Amniotic stem cell (primary cell): ENCODE measurements at places on chromosomes 2 and 18.
A peak's percentile ranks its signal among the peaks of the same experiment; 100 is the strongest.

DNA sequence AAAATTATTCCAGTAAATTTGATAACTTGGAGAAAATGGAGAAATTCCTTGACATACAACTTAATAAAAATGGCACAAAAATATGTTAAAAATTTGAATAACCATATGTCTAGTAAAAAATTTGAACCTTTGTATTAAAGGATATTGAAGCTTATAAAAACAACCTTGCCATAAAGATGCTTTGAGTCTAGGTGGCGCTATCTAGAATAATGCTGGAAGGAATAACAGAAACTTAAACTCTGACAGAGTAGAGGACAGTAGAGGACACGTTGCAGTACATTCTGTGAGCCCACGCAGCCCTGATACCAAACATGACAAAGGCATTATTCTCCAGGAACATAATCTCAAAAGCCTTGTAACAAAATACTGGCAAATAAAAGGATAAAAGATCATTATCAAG, 44.7 kb upstream of the ALKAL2 start:
- DNase-seq = no peak

DNA sequence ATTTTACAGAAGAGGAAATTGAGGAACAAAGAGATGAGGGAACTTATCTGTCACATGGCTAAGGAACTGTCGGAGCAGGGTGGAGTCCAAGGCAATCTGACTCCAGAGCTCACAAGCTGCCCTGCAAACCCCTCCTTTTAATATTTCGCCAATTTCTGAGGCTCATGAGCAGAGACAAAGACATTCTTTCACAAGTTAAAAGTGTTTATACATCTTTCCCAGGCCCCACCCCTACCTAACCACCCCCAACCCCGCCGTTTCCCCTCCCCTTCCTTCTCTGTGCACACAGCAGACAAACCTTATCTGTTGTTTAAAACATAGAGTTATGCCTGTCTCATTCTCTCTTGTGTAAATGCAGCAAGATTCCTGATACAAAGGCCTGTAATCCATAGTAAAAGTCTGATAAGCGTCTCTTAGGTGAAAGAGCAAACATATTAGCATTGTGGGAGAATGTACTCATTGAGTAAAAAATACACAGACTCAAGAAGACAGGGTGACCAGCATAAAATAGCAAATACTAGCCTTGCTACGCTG, 44.3 kb downstream of the EPHA4 start:
- no peak for DNase-seq

DNA sequence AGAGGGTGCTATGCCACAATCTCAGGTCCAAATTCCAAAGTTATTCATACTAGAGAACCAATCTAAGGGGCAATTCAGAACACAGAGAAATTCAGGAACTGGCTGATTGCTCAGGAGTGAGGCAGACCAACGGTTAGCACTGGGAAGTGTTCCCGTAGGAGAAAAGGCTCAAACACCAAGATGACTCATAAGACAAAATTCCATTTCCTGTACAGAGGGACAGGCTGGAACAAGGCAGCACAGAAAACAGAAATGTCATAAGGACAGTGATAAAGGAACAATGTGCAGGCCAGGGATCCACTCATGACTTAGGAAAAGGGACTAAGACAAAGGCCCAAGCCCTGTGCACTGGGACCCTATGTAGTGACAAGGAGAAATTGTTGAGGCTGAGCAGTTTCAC, 54.2 kb downstream of the PDE1A start:
- peak; percentile 58 for DNase-seq

GRCh38 chr2:26901326-26902183, 53.6 kb downstream of the DPYSL5 start:
- DNase-seq = no peak

DNA sequence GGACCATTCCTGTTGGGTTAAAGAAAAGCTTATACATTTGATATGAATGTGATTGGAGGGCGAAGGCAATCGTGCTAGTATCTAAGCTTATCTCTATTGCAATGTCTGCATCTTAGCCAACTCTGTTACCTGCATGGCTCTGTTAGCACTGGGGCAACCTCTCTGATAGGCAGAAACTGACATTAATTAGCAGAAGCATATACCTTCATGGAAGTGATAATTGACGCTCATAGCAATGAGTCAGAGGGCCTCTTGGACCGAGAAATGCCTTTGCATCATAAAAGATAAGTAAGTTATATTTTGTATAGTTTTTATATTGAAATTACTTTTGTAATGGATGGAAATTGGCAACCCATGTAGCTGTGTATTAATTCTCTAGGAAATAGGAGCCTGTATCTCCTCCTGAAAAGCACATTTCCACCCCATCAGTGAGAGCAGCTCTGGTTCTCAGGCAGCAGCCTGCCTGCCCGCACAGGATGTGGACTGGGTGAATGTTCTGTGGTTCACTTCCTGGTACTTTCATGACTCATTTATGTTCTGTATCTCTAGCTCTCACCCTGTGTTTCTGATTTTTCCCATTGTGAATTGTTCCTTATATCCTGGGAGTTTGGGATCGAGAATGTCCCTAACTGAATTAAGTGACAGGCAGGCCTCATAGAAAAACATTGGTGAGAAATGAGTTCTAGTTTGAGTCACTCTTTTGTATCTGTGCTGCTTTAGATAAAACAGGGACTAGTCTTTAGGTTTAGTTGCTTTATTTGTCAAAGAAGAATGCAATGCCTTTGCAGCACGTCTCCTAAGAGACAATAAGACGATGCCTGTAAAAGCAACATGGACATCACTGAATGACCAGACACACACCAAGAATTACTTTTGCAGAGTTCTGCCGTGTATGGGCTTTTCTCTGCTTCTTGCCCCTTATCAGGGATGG, 344.9 kb downstream of the DCDC2C start:
- no peak for DNase-seq

- no peak for DNase-seq
Observed at GRCh38 chr18:46291149-46291548, 187.0 kb downstream of the HAUS1 start.

DNA sequence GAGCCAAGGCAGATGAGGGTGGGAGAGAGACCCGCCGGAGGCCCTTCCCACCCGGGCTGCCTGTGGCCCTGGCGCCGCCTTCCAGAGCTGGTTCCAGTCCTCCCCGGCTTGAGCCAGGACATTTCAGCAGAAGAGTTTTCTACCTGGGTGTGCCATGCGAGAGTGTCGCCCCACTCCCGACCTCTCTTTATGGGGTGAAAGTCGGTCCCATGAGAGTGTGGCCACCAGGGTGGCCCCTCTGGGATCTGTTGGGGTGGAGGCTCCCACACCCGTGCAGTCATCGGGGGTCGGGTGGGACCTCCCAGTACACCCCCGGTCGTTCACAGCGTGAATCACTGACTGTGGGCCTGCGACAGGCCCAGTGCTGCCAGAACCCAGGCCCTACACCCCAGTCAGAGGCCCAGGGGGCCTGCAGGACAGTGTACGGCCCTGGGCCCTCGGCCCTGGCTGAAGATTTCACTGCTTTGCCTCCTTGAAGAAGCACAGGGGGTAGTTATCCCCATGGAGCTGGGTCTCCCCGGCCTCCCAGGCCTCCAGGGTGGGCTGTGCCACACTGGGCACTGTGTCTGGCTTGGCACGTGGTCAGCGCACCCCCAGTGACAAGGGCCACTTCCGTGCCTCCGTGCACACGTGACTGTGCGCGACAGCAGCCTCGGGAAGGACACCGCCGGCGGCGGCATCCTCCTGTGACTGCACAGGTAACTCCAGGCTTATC, 5.9 kb downstream of the NFATC1 start:
- no peak for DNase-seq

GRCh38 chr18:63951302-63951705, 2.2 kb downstream of the HMSD start:
- no peak for DNase-seq

DNA sequence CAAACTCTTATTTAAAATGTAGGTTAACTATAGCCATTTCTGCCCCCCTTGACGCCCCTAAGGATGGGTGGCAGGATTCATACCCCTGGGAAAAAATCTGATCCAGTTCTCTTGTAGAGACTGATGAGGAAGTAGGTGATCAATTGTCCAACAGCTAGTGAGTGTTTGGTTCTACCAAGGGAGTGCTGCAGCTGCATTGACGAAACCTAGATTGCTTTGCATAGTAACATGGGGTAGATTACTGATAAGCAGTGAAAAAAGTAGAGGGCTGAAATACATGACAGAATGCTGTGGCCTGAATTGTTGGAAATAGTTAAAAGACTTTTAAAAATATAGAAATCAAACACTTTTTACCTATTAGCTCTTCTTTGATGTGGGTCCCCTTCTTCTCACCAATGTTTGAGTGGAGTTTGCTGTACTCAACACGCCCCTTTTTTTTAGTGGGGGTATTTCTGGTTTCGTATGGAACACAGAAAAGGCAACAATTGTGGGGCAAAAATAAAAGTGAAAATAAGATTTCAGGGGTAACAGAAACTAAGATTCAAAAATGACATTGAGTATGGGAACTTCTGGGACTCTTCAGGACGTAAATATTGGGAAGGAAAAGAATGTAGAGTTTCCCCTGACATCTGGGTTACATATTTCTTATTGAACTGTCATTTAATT, 66.2 kb downstream of the MAIP1 start:
- DNase-seq = no peak

DNA sequence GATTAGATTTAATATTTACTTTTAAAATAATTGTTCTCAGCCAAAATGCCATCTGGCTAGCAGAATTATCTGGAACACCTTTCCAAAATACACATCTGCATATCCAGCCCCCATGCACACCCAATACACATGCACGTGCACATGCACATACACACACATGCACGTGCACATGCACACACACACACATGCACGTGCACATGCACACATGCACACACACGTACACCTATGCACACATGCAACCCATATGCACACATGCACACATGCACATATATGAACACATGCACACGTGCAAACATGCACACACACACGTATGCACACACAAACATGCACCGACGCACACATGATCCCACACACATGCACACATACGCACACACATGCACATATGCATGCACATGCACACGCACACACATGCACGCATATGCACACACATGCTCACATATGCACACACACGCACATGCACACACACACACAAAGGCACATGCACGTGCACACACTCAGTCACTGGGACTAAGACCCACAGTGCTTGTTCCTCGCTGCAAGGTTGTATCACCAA, 53.5 kb downstream of the COPS8 start:
- no peak for DNase-seq

DNA sequence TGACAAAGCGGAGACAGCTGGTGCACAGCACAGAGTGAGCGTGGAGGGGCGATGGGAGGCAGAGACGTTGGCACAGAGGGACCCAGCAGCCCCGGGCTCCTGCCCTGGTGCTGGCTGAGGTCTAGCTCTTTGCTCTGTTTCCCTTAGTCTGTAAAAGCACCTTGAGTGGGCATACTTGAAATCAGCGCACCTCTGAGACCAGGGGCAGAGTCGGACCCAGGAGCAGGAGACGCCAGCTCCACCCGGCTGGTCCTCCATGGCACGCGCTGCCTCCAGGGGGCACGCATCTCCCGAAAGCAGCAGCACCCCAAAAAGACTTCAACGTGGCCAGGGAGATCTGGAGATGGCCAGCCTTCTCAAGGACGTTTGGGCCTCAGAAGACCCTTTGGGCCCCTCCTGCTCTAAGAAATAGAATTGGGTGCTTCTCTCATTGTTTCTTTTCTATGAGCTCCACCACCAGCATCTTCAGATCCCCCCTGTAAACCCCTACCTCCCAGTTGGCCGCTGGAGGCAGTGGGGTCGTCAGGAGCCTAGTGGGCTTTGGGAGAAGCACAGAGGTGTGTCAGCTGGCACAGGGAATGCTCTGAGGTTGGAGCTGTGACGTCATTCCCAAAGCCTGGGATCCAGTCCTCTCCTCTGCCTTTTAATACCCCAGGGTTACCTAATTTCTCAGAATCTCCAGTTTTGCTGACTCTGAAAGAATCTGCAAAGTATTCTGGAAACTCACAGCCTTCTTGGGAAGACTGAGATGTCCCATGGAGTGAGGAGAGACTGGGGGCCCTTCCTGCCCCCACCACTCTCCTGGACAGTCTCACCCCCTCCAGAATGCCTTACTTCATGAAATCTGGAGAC, 58.9 kb downstream of the CIB4 start:
- no peak for DNase-seq

GRCh38 chr18:13302457-13303225, 84.1 kb downstream of the LDLRAD4 start:
- DNase-seq = no peak

DNA sequence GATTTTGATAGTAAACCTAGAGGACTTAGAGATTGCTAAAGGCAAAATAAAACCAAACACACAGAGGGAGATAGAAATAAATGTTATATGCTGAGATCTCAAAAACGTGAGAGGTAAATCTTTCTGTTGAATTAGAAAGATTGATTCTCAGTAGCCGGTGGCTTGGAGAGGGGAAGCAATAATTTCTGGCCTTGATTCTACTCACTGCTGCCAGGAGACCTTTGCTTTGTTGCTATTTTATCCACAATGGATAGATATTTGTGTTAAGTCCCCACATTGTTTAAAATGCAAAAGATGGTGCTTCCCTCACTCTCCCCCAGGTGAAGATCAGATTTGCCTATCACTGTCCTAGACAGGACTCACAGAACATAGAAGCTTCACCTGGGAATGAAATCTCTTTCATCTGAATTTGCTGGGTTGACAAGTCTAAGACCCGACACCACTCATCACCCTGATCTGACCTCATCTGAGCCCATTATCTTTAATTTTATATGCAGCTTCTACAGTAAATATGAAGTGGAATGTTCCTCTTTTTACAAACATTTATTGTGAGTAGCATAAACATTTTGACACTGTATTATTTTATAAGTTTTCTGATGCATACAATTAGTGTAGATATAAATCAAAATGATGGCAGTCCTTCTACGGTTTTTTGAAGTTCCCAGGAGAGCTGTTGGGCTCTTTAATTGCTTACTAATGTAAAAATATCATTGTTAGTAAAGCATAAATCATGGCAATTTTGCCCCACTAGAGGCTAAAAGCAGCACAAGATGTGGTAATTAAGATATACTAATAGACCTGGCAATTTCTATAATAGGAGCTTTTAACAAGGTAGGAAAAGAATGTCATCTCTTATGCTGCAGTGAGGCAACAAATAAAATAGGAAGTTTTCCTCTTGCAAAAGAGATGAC, 149.7 kb downstream of the DCC start:
- DNase-seq = no peak

GRCh38 chr18:22536558-22536957, 118.8 kb upstream of the CTAGE1 start:
- no peak for DNase-seq

DNA sequence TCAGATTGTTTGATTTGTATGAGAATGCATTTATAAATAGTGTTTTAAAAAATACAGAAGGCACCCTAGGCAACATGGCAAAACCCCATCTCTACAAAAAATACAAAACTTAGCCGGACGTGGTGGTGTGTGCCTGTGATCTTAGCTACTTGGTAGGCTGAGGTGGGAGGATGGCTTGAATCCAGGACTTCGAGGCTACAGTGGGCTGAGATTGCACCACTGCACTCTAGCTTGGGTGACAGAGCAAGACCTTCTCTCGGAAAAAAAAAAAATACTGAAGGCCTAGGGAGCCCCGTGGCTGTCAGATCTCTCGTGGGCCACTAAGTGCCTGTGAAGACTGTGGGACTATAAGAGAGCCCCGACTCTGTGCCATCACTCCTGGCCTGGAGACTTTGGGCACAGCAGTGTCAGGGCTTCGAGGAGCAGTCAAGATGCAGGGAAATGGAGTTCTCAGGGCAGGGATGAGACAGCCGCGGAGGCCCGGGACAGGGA, 40.5 kb downstream of the MYO7B start:
- no peak for DNase-seq
